Immature natural killer cell (primary cell): ENCODE measurements at places on chromosomes 6 and 20.
A peak's percentile ranks its signal among the peaks of the same experiment; 100 is the strongest.

- DNase-seq = no peak
These were observed 41.7 kb upstream of the TTPAL start for GRCh38 chr20:44433751-44434538.

DNA sequence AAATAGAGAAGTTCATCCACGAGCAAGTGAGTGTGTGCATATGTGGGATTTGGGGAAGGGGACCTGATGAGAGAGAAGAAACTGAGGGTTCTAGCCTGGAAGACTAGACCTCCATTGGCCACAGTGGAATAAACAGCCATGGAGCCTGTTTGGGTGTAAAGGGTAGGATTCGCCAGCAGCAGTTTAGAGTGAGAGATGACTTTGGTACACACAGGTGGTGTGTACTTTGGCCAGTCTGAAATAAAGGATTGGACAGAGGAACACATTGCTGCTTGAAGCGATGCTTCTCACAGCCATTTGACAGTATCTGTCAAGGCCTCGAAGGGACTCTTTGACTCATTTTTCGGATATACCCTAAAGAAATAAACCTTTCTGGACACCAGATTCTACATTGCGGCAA is 29.2 kb downstream of the PLEKHG1 start:
- DNase-seq = no peak

DNA sequence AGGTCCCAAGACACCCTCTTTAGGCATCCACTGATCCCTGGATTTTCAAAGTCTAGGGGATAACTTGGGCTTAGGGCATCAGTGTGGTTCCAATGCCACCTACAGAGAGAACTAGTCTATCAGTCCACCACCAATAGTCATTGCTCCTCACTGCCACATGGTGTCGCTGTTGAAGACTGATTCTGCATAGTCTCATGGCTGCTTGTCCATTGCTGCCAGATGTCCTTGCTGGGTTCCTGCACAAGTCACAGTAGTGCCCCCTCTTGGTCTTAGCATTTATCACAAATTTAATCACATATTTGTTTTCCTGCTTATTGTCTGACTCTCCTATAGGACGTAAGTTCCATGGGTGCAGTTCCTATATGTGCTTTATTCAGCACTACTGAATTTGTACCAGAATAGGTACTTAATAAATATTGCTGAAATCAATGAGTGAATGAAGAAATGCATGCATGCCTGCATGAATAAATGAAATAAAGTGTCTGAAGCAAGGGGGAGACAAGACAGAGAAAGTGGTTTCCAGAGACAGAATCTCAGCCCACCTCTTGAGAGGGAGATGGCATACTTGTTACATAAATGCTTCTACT is 45.9 kb upstream of the RALY start:
- peak; percentile 27 for DNase-seq

DNA sequence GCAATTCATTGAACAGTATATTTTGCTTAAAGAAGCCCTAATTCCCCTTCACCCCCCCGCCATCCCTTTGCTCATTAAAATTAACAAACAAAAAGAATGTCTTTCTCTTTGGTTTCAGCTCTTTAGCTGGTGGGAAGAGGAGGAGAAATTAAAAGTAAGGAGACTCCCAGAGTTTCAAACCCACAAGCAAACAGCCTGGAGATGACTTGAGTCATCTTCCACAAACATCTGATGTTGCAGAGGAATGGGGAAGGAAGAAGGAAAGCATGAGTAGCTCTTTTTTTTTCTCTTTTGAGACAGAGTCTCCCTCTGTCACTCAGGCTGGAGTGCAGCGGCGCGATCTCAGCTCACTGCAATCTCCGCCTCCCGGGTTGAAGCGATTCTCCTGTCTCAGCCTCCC is 189.6 kb downstream of the ADAT2 start:
- no peak for DNase-seq

- DNase-seq = no peak
These were observed 192.0 kb upstream of the IMPG1 start for GRCh38 chr6:76264468-76264867.

GRCh38 chr6:111796310-111796918 is 76.8 kb downstream of the FYN start:
- DNase-seq = no peak

DNA sequence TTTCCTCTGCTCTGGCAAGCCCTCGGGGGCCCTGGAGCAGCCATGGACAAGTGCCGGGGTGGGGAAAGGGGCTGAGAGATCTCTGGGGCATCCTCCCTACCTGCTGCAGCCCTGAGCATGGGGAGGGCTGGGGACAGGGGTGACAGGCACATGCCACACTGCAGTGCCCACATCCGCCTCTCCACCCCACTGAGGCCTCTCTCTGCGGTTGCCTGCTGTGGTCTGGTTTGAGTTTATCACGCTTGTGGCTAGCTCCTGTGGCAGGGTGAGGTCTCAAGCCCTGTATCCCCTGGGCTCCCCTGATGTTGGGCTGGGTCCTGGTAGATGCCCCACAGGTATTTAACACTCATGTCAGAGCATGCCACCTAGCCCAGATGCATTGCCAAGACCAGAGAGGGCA is 52.9 kb upstream of the MLN start:
- DNase-seq = peak; percentile 86

GRCh38 chr6:38355519-38355918 is 284.2 kb downstream of the BTBD9 start:
- DNase-seq = no peak

DNA sequence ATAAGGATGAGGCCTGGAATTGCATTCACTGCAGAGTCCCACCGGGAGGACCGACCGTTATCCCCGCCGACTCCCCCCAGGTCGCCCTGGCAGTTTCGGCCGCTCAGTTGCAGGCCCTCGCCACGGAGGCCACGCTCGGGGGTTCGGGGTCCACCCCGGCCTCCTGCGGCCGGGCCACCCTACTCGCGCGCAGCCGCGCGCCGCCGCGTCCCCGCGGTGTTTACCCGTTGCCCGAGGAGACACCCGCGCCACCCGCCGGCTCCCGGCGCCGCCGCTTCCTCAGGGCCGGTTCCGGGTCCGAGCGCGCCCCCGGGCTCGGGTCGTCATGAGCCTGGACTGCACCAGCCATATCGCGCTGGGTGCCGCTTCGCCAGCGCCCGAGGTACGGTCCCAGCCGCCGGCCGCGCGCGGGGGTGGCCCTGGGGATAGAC is at the start of gene CCDC170:
TSS of gene CCDC170 (plus strand) at position 214 of the 431 bp plus-strand sequence. CDS start at position 326, 112 bp downstream.
- DNase-seq = no peak

- no peak for DNase-seq
These were observed 35.9 kb upstream of the STX16 start for GRCh38 chr20:58614984-58615760.

DNA sequence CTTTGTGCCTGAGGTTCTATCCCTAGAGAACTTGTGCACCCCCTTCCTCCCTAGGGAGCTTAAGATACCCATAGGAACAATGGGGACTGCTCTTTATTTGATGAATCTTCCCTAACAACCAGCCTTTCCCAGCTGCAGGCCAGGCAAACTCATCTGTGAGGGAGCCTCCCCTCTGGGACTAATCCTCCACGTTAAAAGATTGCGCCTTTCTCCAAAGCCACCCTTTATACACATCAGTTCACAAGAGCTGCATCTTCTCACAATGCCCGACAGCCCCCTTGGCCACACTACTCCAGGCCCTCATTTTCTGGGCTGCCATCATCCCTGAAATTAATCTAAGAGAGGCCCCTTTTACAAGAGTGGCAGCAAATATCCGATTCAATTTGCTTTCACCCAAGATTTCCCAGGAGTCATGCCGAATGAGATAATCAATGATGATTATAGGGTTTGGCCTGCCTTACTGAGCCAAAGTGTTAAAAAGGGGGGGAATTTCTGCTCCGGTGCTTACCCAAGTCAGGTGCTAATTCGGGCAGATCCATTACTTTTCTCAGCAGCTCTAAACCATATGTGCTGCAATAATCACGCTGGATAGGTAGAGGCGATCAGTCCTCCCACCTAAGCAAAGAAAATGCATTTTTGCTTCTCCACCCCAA is 336.5 kb downstream of the KIF16B start:
- DNase-seq = no peak

GRCh38 chr20:24046888-24047287 is 58.3 kb upstream of the GGTLC1 start:
- no peak for DNase-seq

- no peak for DNase-seq
These were observed 63.3 kb downstream of the SASH1 start for GRCh38 chr6:148405894-148406293.

DNA sequence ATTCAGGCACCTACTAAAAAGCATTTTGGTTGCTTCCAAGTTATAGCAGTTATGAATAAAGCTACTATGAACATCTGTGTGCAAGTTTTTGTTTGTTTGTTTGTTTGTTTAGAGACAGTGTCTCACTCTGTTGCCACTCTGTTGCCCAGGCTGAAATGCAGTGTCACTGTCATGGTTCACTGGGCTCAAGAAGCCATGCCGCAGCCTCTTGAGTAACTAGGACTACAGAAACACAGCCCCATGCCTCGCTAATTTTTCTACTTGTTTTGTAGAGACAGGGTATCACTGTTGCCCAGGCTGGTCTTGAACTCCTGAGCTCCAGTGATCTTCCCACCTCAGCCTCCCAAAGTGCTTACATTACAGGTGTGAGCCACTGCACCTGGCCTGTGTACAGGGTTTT is 795.9 kb downstream of the EPHA7 start:
- no peak for DNase-seq

- no peak for DNase-seq
These were observed 134.4 kb downstream of the OR2B2 start for GRCh38 chr6:27777614-27778355.

- DNase-seq = no peak
These were observed 37.5 kb upstream of the ADGRF1 start for GRCh38 chr6:47079638-47080037.

- DNase-seq = no peak
These were observed 62.8 kb downstream of the JARID2 start for GRCh38 chr6:15308435-15309213.

GRCh38 chr6:157273756-157274470 is 49.4 kb downstream of the TMEM242 start:
- peak; percentile 60 for DNase-seq

DNA sequence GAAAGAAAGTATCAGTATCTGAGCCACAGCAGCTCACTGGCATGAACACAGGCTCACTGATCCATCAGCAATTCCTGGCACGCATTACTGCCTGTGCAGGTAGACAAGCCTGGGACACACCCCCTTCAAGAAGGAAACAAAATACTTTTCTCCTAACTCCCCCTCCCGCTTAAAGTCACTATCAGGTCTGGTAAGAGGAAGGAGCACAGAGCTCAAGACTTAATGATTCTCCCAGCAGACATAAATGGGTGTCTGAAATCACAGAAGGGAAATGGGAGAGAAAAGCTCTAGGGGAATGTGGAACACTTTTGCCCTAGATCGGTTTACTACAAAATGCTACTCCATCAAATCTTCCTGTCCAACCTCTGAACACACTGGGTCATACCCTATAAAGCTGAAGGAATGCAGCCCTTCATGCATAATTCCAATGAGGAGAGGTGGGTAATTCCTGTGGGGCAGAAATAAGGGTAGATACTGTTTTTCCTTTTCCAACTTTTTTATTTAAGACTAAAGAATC is at the start of gene ADGRF1:
TSS of gene ADGRF1 (minus strand) at position 58 of the 517 bp plus-strand sequence. CDS start 13,271 bp downstream, outside the sequence.
- DNase-seq = no peak

DNA sequence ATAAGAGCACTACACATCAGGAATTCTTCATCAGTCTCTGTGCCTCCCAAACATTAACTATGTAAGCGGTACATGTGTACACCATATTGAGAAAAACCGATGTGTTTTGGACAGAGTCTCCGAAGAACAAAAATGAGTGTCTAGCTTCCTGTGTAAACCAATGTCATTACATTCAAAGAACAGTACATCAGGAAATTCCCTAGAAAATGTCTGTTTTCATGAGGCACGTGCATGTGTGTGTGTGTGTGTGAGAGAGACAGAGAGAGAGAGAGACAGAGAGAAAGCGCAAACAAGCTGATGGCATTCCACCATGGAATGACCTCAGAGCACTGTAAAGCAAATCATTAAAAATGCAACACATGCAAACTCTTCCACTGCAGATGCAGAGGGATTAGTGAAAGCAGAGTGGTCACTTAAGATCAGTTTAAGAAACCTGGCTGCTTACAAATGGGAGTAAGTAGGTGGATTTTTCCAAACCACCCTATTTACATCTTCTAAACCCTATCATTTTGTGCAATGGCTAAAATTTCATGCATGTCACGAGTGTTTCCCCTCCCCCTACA is 133.9 kb downstream of the HIVEP2 start:
- no peak for DNase-seq

GRCh38 chr6:131979515-131980337 is 28.6 kb upstream of the CCN2 start:
- no peak for DNase-seq

DNA sequence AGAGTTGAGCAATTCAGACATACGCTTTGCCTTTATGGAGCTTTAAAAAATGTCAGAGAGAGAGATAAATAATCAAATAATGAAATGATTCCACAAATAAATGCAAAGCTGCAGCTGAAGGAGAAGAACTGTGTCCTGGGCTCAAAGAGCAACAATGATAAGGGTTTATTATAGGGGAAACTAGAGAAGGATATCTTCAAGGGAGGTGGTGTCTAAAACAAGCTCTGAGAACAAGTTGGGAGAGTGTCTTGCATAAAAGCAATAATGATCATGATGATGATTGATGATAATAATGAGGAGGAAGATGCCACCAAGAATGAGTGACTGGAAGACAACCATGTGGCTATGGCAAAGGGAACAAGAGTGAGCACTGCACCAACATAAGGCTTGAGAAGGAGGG is 164.3 kb downstream of the KIF16B start:
- no peak for DNase-seq

DNA sequence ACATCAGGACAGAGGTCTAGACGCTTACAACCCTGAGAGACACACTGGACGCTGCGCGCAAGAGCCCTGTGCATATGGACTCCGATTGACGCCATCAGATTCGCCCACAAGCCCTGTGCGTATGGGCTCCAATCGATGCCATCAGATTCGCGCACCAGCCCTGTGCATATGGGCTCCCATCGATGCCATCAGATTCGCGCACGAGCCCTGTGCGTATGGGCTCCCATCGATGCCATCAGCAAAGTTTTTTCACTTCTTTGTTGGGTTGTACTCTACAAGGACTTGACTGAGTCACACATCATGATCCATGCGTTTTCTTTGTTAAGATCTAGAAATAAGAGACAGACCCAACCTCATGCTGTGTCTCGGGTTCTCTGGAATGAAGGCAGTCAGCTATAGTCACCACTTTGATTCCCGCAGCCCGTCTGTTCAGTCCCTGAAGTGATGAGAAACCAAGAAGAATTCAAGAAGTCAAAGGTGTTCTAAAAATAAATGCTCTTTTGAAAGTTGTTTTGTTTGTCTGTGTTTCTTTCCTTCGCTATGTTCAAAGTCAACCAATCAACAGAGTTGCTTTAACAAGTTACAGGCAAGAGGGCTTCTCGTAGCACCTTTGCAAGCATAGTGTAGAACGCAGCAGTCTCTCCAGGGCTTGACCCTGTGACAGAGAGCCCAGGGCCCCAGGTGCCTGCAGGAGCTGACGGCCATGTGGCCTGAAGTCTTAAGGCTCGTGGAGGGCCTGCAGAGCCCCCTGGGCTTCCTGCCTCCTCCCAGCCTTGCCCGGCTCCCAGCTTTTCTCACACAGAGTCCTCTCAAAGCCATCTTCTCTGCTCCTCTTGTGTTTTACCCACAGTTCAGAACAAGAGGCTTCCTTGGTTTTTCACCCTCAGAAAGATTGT is 7.9 kb downstream of the RPS6KA2 start:
- DNase-seq = no peak

- DNase-seq = no peak
These were observed 8.0 kb upstream of the MYBL2 start for GRCh38 chr20:43658723-43659419.
